ENCODE measurements at places on chromosomes 12 and 14.
A peak's percentile ranks its signal among the peaks of the same experiment; 100 is the strongest.

- no peak for DNase-seq
These were observed 6.8 kb upstream of the FOXG1 start for GRCh38 chr14:28759653-28760313.

- DNase-seq: no peak
These were observed 8.5 kb downstream of the KRT85 start for GRCh38 chr12:52358575-52359350.

- no peak for DNase-seq
These were observed 29.3 kb downstream of the AMN start for GRCh38 chr14:102951799-102952198.

GRCh38 chr12:2583091-2583497 is 211.7 kb upstream of the FKBP4 start:
- DNase-seq: peak; percentile 37

GRCh38 chr14:51818748-51819380 is 41.5 kb upstream of the GNG2 start:
- DNase-seq: no peak

GRCh38 chr14:95088665-95089064 is 68.7 kb downstream of the DICER1 start:
- DNase-seq: no peak

DNA sequence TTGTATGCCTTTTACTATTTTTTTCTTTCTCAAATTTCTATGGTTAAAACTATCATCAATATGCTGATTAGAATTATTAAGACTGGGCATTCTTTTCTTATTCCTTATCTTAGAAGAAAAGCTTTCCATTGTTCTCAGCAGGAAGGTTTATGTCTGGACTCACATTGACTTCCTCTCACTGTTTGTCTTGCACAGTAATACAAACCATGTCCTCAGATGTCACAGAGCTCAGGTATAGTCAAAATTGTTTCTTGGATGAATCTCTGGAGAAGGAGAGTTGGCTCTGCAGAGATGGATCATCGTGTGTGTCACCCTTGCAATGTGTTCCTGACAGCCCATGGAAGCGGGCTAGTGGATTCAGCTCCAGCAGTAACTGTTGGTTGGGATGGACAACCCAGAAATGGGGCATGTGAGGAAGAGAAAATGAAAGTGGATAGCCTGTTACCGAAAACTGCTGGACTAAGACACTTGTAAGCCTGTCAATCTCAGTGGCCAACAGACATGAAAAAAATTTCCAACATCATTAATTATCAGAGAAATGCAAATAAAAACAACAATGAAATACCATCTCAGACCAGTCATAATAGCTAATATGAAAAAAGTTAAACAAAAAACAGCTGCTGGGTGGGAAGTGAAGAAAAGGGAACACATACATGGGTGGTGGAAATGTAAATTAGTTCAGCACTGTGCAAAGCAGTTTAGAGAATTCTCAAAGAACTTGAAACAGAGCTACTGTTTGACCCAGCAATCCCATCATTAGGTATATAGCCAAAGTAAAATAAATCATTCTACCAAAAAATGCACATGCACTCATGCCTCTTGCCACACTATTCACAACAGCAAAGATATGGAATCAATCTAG is 967.8 kb downstream of the TMEM121 start:
- DNase-seq: no peak

GRCh38 chr14:53153702-53154112 is 584 bp upstream of the DDHD1 start:
- no peak for DNase-seq

- no peak for DNase-seq
These were observed 195.1 kb upstream of the RTL1 start for GRCh38 chr14:101098641-101099040.

DNA sequence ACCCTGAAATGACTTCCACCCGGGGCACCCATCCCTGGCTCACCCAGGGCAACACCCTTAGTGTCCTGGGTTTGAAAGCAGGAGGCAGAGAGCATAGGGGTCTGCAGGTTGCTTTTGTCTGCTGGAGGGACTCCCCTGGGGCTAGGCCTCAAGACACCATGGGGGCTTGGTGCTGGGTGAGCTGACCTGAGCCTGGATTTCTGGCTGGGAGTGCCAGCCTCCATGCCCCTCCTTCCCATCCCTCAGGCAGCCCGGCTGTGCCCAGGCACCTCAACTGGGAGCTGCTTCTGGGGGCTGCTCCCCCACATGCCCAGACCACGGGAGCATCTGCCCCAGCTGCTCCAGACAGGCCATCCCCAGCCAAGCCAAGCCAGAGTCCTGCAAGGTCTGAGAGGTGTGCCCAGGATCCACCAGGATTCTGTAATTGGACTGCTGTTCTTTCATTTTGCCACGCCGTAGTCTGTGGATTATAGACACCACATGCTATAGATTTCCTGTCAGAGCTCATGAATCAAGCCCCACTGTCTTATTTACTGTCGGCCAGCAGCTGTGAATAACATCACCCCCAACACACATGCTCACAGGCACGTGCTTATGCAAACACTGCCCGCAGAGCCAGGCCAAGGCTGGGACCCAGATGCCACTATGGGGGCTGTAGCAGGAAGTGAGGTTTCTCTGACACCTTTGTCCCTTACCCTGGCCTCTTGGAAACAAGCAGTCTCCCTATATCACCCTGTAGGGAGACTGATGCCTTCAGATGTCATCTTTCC is 29.4 kb upstream of the ESRRB start:
- no peak for DNase-seq

DNA sequence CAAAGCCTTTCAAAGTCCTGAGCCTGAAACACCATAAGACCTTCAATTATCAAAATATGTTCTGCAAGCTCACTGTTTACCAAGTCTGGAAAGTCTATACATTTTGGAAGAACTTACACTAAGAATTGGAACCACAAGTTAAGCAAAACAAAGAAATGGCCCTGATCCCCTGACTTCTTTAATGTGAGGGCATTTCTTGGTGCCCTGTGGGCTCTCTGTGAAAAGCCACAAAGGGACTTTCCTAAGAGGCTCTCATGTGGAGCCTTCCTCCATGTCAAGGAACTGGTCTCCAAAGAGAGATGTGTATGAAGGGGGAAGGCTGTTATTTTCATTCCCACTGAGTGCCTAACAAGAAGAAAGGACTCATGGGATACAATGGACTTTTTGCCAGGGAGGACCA is 13.5 kb upstream of the MYH6 start:
- DNase-seq: no peak

DNA sequence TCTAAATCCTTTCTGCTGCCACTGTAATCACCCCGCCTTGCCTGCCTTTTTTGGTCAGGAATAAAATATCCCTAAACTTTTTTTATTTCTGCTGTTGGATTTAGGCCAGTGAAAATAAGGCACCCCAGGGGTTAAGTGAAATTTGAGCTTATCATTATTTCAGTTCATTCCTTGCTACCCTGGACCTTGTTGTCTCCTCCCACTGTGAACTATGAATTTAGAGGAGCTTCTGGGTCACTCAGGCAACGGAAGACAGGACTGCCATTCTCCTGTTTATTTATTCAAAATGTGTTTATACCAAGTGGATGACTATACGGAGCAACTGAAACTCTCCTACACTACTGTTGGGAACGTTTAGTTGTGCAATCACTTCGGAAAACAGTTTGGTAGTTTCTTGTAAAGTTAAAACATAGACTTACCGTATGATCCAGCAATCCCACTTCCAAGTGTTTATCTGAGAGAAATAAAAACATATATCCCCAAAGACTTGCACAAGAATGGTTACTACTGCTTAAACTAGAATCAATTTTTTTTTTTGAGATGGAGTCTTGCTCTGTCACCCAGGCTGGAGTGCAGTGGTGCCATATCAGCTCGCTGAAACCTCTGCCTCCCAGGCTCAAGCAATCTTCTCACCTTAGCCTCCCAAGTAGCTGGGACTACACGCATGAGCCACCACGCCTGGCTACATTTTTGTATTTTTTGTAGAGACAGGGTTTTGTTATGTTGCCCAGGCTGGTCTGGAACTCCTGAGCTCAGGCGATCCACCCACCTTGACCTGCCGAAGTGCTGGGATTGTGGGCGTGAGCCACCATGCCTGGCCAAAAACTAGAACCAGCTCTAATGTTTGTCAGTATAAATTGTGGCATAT is 2.3 kb upstream of the TRAFD1 start:
- no peak for DNase-seq

GRCh38 chr12:52022841-52023181 is 16.1 kb downstream of the TAMALIN start:
- no peak for DNase-seq

GRCh38 chr12:114614040-114614439 is 69.9 kb downstream of the TBX3 start:
- DNase-seq: no peak

- no peak for DNase-seq
These were observed 87.2 kb upstream of the SOX5 start for GRCh38 chr12:24036438-24037216.

DNA sequence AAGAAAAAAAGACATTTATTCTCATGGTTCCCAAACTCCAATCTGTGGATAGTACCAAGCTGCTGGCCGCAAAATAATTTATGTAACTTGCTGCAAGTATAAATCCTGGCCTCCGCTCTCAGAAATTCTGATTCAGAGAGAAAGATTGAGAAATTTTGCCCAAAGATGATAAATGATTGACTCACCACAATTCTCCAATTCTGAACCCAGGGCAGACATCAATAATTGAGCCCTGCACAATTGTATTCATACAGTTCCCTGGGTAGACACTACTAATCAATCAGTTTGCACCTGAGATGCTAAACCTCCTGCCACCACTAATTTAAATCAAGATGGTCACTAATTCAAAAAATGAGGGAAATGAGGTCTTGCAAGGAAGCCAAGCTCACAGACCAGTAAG is 38.2 kb downstream of the TRPV4 start:
- no peak for DNase-seq

- no peak for DNase-seq
These were observed 98.7 kb upstream of the ATF1 start for GRCh38 chr12:50665170-50665569.

DNA sequence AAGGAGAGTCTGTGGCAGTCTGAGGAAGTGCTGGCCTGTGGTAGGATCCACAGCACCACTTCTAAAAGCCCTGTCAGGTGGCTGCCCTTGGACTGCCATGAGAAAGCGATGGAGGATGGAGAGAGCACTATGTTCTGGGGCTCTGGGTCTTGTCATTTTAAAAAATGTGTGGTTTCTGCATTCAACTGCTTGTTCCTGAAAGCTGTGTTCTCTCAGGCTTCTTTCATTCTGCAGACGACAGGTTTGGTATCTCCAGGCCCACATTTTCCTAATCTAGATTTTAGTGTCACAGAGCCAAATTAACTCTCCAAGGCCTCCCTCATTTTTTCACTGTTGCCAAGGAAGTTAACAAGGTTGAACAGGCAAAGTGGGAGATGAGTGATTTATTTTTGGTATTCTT is 10.5 kb downstream of the OVCH1 start:
- no peak for DNase-seq
